ENCODE measurements at places on chromosomes 4 and X. TPM values are rescaled to one million over a fixed set of nuclear protein-coding genes. Genes with fewer than 3 reads are reported as not detected.

SUPT20HL1 gene
- not detected for total RNA-seq

RBMXL3 gene
- not detected for total RNA-seq

SATL1 gene
- not detected for total RNA-seq

KDR gene
- 0.05 TPM for total RNA-seq

NRK gene
- total RNA-seq, result 0.08 TPM

GRIA3 gene
- total RNA-seq, result 0.51 TPM

CENPI gene
- total RNA-seq, result 15.8 TPM

WDR17 gene
- total RNA-seq, result 2.0 TPM

OPN1MW2 gene
- total RNA-seq, result not detected

CYSLTR1 gene
- total RNA-seq, result 22.1 TPM

LUZP4 gene
- total RNA-seq, result not detected

TRIM61 gene
- 5.6 TPM for total RNA-seq

ANOS1 gene
- total RNA-seq, result 0.08 TPM

Data from GM12878 (cell line).